ENCODE measurements at places on chromosomes 12 and 14.

- no peak for DNase-seq
Observed at GRCh38 chr12:51913071-51914033, 6.0 kb downstream of the ACVRL1 start.

DNA sequence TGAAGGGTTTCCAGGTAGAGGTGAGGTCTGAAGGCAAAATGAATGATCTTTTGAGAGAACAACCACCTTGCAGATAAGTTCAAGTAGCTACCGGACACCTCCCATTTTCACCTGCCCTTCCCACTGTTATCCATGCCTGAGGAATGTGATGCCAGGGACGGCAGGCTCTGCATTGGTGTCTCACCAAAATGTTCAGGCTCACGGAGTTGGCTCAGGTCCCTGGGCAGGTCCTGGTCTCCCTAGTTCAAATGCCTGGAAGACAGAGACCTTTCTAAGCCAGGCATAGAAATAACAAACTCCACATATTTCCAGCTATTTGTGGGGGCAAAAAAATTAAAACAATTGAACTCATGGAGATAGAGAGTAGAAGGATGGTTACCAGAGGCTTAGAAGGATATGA lies 36.0 kb downstream of the TMEM63C start:
- no peak for DNase-seq

DNA sequence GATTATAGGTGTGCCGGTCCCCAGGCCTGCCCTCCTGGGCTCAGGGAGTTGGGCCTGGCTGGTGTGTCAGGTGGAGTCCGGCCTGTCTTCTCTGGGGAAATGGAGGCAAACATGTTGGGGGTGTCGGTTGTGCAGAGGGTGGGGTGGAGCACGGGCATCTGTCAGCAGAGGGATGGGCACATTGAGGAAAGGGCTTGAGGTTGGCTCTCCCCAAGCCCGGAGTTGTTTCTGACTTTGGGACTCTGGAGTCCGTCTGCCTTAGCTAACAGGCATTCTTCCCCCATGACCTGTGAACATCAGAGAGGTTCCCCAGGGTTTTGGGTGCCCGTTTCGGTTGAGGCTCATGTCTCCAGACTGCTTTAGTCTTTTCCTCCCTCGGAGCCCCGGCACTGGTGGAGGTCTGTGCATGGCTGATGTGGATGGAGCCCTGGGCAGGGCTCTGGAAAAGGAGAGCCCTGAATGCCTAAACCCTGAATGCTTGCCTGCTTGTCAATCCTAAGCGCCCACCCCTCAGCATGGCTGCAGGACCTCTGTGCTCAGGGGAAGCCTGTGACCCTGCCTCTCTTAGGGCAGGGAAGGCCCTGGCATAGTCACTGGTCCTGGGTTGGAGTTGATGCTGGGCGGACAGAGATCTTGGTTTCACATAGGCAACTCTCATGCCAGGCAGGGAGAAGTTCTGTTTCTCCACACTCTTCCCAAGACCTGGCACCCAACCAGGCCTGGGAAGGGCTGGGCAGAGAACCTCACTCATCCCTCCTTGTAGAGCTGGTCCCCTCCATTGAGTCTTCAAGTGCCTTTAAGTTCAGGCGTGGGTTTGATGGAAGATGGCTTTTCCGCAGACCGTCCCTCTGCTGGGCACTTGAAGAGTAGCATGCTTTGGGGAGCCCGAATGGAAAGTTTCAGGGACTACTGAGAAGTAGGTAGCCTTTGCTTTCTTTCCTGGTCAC lies 12.9 kb downstream of the NYNRIN start:
- DNase-seq: peak; percentile 74

DNA sequence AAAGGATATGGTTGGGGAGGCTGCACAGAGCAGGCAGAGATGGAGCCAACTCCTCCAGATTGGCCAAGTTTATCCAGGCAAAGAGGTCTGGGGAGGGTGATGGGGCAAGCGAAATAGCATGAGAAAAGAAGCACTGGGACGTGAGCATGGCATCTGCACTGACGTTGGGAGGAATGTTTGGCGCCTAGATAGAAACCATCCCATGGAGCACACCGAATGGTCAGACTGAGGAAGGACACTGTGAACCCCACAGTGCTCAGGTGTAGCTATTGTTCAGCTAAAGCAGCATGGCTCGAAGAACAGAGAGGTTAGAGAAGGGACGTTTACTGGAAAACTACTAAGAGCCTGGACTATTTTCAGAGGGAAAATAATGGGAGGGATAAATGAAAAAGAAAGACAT lies 387.1 kb downstream of the EMP1 start:
- DNase-seq: no peak

DNA sequence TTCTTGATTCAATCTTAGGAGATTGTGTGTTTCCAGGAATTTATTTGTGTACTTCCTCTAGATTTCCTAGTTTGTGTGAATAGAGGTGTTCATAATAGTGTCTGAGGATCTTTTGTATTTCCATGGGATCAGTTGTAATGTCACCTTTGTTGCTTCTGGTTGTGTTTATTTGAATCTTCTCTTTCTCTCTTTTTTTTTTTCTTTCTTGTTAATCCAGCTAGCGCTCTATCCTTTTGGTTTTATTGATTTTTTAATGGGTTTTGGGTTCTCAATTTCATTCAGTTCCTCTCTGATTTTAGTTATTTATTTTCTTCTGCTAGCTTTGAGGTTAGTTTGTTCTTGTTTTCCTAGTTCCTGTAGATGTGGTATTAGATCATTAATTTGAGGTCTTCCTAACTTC lies 242.5 kb downstream of the SEC23A start:
- no peak for DNase-seq

DNA sequence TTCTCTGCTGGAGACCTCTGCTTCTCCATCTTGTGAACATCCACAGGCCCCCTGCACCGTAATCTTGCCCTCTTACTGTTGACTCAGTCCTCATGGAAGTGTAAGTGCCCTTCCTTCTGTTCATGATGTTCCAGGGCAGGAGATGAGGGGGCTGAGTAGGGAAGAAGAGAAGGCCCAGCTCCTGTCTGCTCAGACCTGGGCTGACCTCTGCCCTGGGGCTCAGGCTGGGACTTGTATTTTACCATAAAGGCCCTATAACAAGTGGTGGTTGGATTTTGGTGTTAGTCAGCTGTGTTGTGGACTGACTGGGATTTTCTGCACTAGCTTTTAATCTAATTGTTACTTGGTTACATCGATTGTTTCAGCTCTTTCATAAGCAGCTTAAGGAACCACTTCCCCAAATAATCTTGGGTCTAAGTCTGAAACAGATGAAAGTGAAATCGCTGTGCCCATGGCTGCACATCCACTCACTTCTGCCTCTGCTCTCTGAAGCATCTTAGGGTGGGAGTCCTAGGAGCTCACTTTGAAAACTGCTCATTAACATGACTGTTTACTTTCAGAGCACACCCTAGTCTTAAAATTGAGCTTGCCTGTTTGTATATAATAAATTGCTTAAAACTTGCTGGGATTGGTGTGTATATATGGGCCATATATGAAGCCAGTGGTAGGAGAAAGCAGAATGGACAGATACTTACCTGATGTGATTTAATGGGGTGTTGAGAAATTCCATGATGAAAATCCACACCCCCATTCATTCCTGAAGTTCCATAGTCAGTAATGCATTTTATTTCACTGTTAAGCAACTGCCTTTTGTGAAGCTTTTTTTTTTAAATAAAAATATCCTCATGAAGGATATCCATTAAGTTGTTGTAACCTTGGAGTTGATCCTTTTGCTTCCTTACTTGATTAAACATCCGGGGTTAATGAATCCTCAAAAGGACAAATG lies 17.7 kb downstream of the C12orf71 start:
- DNase-seq: peak; percentile 24

GRCh38 chr14:94462219-94462551 lies 9.6 kb upstream of the SERPINA11 start:
- DNase-seq: no peak

DNA sequence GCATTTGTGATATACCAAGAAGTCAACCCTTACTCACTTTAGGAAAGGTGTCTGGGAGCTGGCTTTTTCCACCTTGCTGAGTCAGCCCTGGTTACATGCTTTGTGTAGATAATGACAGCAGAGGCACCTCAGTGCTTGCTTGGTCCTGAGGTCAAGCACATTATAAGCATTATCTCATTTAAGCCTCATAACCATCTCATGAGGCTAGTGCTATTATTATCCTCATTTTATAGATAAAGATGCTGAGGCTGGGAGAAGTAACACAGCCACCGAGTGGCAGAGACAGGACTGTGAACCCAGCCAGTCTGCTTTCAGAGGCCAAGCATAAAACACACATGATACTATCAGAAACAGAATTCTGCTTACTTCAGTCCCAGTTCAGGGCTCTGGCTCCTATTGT lies 29.4 kb downstream of the MAX start:
- no peak for DNase-seq

GRCh38 chr12:119444462-119445044 lies 110.0 kb downstream of the CCDC60 start:
- peak; percentile 33 for DNase-seq

DNA sequence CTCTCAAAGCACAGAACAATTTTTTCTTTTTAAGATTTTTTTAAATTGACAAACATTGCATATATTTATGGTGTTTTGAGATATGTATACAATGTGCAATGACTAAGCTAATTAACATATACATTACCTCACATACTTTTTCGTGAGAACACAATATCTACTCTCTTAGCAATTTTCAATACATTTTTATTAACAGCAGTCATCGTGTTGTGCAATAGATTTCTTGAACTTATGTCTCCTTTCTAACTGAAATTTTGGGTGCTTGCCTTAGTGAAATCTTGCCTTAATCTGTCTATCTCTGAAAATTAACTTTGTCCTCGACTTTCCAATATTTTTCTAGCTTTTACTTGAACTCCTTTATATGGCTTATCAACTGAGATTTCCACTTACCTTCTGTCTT lies 6.8 kb downstream of the OR10A7 start:
- no peak for DNase-seq

DNA sequence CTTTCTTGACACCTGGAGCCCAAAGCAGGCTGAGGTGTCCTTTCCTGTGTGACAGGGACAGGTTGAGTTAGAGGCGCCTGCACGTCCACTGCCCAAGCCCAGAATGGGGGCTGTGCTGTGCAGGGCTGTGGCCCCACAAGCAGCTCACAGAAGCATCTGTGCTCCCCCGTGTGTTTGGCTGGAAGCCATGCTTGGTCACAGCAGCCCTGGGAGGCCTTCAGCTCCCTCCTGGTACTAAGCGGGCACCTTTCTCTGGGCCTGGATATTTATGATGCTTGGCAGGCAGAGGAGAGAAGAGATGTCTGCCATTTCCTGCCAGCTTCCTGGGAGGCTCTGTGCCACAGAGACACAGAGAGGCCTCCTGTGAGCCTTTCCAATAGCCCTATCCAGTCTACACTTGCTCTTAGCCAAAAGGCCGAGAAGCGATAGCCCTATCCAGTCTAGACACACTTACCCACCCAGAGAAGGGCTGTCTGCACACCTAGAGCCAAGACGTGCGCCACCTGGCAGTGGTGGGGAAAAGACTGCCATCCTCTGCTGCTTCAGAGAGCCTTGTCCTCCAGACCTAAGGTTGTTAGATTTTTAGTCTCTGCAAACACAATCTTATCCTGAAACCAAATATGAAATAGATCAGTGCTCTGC lies 117.4 kb downstream of the GCH1 start:
- DNase-seq: no peak

- peak; percentile 92 for DNase-seq
Observed at GRCh38 chr12:111437816-111438454, 32.2 kb downstream of the SH2B3 start.

GRCh38 chr12:121124402-121125109 lies 8.1 kb upstream of the P2RX7 start:
- peak; percentile 88 for DNase-seq

- DNase-seq: no peak
Observed at GRCh38 chr12:26767116-26767515, 65.9 kb downstream of the ITPR2 start.

DNA sequence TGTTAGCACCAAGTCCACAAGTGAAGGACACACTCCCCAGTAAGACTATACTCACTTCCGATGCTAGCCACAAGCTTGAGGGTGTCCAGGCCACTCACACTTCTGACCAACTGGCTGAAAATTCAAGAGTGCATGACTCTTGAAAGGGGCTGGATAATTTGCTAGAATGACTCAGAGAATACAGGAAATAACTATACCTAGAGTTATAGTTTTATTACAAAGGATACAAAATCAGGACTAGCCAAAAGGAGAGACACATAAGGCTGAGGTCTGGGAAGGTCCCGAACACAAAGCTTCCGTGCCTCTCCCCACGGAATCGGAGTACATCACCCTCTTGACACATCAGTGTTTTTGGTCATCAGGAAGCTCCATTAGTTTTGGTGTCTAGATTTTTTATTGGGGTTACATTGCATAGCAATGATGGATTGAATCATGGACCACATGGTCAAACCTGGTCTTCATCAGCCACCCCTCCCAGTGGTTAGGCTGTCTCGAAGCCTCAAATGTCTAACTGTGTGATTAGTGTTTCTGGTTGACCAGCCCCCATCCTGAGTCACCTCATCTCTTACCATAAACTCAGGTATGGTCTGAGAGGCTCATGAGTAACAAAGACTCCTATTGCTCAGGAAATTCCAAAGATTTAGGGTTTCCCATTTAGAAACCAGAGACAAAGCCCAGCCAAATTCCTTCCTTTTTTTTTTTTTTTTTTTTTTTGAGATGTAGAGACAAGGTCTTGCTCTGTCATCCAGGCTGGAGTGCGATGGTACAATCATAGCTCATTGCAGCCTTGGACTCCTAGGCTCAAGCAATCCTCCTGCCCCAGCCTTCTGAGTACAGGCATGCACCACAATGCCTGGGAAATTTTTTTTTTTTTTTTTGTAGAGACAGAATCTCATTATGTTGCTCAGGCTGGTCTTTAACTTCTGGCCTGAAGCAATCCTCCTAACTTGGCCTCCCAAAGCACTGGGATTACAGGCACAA lies 472.0 kb upstream of the TBX3 start:
- peak; percentile 95 for DNase-seq

DNA sequence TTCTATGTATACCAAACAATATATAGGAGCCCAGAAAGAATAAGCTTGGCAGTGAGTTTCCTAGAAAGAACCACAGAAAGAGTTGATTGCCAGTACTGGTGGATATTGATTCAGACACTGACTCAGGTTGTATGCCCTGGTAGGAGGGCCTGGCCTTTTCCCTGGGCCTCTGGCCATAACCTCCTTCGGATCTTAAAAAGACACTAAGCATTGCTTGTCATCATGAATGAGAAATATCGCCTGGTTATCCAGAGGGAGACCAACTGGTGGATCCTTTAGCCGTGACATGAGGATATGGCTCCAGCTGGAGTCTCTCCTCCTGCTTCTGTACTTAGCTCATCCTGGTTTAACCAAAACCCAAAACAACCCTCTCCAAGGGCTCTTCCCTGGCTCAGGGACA lies 231.5 kb downstream of the MSRB3 start:
- DNase-seq: peak; percentile 51

DNA sequence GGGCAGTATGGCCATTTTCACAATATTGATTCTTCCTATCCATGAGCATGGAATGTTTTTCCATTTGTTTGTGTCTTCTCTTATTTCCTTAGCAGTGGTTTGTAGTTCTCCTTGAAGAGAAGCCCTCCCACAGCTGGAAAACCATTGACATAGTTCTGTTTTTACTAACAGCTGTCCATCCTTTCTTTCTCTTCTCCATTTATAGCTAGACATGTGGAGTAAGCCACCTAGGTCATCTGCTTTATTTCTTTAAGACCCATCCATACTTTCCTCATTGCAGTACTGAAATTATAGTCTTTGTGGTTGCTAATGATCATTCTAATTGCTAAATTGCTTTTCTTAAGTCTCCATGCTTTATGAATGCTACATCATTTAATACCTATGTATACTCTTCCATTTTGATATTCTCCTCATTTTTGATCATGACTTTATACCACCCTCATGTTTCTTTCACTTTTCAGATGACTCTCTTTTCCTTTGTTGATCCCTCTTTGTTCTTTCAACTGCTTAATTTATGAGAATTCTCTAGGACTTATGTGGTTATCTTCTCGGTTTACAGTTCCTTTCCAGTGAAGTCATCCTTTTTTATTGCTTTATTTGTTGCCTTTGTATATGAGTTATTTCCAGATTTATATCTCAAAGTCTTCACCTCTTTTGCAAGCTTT lies 114.2 kb downstream of the PCNX1 start:
- DNase-seq: peak; percentile 78

Data from GM23248 (cell line).